ENCODE measurements at places on chromosomes 12 and 14. TPM values are rescaled to one million over a fixed set of nuclear protein-coding genes. Genes with fewer than 3 reads are reported as not detected.

Gene RHEBL1
- total RNA-seq: 1.1 TPM

Gene LAG3
- total RNA-seq: 0.79 TPM

Gene ART4
- total RNA-seq: 3.1 TPM

Gene FANCM
- total RNA-seq: 7.6 TPM

Gene MAP1LC3B2
- total RNA-seq: not detected

- no peak for DNase-seq
These were observed 20.6 kb downstream of the JAG2 start for GRCh38 chr14:105147671-105148603.

GRCh38 chr12:106139422-106140171, 843 bp upstream of the NUAK1 start:
- DNase-seq: peak; percentile 82

DNA sequence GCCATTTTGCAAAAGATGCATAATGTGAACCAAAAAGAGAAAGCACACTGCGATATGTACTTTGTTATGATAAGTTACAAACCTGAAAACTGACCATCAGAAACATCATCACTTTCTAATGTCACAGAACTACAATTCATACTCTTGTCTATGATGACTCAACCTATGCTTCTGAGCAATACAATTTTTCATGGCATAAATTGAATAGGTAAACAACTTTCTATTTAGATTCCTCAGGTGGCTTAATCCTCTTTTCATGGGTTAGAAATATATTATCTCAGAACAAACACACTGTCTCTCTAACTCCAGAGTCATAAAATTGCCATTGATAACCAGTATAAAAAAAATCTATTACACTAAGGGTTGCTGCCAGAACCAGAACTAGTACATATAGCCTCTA, 1715.0 kb upstream of the FLRT2 start:
- no peak for DNase-seq

- DNase-seq: no peak
These were observed 19.3 kb downstream of the BRF1 start for GRCh38 chr14:105281371-105282097.

DNA sequence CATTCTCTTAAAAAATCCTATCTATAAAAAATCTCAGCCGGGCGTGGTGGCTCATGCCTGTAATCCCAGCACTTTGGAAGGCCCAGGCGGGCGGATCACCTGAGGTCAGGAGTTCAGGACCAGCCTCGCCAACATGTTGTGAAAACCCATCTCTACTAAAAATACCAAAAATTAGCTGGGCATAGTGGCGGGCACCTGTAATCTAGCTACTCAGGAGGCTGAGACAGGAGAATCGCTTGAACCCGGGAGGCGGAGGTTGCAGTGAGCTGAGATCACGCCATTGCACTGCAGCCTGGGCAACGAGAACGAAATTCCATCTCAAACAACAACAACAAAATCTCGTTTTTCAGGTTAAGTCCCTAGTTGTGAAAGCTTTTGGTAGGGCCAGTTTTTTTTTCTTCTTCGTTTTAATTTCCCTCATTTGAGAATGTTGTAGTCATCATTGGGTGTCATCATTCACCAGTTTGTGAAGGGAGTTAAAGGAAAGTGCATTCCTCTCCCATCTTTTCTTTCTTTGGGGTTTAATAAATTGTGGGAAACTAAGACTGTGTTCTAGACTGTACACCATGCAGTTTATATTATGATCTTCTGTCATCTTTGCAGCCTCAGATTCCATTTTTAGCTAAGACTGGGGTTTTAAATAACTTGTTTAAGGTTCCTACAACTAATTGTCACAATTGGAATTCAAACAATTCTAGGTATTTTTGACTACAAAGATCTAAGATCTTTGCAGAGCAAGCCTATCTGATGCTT, 23.9 kb downstream of the MDM2 start:
- DNase-seq: no peak

GRCh38 chr12:31021809-31022494, 51.7 kb upstream of the DDX11 start:
- no peak for DNase-seq

Measured in left lung (tissue), 14 donors.